ENCODE measurements at places on chromosomes 4 and X.

- no peak for DNase-seq
Observed at GRCh38 chr4:39597695-39598381, 40.8 kb downstream of the SMIM14 start.

GRCh38 chrX:47880927-47881326, 44.2 kb downstream of the ZNF81 start:
- no peak for DNase-seq

- no peak for DNase-seq
Observed at GRCh38 chrX:43970528-43970927, 2.7 kb downstream of the NDP start.

- no peak for DNase-seq
Observed at GRCh38 chr4:6663596-6664393, 23.3 kb downstream of the MRFAP1 start.

GRCh38 chr4:163148466-163149336, 18.0 kb downstream of the NAF1 start:
- DNase-seq = no peak

DNA sequence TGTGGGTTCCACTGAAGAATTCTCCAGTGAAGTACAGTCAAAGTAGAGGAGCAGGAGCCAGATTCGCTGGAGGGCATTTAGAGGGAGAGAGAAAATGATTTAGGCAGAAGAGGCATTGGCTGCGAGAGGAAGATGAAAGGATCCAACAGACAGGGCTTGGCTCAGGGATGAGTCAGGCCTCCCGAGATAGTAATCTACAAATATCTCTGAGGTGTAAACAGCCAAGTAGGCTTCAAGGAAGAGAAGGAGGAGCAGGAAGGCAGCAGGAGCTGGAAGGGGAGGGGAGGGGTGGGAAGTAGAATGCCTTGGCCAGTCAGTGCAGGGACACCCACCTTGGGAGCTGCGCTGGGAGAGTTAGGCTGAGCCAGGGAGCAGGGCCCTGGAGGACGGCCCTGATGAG, 55.5 kb downstream of the PJA1 start:
- DNase-seq = no peak

- DNase-seq = no peak
Observed at GRCh38 chr4:145799223-145799622, 119.3 kb downstream of the C4orf51 start.

DNA sequence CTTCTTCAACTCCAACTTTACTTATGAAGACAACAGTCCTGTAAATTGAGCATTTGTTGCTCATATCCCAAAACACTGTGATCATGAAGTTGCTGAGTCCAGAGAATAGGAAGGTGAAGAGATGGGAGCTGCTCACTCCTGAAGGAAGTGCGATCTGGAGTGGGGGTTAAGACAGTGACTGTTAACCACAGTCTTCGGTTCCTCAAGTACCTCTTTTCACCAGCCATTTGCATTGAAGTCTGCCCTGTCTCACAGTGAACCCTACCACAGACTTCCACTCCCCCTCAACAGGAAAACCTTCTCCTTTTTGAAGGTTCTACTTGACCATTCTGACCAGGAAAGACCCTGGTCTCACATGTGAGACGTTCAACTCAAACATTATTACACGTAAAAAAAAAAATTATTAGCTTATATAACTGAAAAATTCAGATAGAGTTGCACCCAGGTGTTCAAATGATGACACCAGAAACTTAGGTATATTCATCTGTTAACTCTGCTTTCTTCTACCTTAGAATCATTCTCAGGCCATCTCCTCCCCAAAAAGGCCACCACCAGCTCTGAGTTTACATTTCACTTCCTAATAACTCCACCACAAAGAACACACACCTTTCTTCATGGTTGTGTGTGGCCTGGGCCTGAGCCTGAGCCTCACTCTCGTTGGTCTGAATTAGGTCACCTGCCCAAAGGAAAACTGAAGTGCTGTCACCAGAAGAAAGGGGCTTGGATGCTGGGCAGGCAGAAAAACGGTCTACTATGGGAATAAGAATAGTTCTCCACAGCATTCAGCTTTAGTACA, 199.2 kb downstream of the DCTD start:
- DNase-seq = no peak

- DNase-seq = no peak
Observed at GRCh38 chrX:10567136-10567535, 53.2 kb downstream of the MID1 start.

GRCh38 chrX:39688219-39688575, 409.6 kb downstream of the BCOR start:
- no peak for DNase-seq

DNA sequence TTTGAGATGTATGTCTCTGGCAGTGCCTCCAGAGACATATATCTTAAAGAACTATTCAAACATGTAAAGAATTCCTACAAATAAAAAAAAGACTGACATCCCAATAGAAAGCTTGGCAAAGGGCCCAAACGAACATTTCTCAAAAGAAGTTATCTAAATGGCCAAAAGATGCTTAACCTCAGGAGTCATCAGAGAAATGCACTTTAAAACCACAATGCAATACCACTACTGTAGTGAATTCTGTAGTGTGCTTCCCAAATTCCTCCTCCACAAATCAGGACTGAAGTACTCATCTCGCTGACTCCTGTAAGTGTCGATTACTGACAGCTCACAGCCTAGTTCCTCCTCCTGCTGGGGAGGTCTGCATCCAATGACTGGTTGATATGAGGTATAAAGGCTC, 129.0 kb upstream of the MAMLD1 start:
- no peak for DNase-seq

GRCh38 chrX:115259238-115259875, 25.5 kb upstream of the LRCH2 start:
- DNase-seq = no peak

DNA sequence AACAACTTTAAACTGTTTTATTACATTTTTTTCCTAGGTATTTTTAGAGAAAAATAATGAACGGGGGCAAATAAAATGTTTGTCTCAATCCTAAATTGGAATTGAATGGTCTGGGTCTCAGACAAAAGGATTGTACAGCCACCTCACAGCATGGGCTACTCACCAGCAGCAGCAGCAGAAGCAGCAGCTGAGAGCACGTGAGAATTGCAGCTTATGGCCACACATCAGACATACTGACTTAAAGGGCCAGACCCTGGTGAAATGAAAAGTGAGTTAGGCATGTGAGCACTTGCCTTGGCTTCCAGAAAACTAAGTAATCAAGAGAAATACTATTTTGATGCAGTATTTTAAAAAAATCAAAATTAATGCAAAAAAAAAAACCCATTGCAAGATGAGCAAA, 56.6 kb downstream of the AASDH start:
- DNase-seq = no peak

GRCh38 chr4:3238721-3239120, 10.2 kb upstream of the MSANTD1 start:
- DNase-seq = no peak

DNA sequence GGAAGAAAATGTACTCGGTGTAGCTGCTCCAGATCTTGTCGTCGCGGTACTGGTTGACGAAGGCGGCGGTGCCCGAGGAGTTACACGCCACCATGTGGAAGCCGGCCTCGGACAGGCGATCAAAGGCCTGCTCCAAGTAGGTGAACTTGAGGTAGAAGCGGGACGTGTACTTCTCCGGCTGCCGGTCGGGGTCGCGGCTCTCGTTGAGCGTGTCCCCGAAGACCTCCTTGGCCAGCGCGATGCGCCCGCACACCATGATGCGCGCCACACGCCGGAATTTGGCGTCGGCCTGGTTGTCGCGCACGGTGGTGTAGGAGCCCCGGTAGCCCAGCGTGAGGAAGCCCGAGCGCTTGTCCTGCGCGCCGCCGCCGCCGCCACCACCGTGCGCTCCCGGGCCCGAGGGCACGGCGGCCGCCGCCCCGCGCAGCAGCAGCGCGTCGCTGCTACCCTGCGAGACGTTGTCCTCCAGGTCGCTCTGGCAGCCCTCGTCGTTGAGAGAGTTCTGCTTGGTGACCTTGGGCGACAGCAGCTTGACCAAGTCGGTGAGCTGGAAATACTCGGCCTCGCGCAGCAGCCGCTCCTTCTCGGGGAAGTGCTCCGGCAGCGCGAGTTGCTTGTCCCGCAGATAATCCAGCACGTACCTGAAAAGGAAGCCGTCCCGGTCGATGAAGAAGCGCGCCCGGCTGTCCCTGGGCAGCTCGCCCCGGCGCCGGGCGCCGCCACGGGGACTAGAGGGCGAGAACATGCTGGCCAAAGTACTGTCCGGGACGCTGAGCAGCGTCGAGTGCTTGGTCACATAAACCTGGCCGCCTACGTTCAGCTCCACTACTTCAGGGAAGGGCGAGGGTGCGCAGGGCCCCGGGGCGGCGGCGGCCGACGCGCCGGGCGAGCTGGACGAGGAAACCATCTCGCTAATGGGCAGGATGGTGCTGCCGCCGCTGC, 775 bp downstream of the KCTD8 start:
- no peak for DNase-seq

DNA sequence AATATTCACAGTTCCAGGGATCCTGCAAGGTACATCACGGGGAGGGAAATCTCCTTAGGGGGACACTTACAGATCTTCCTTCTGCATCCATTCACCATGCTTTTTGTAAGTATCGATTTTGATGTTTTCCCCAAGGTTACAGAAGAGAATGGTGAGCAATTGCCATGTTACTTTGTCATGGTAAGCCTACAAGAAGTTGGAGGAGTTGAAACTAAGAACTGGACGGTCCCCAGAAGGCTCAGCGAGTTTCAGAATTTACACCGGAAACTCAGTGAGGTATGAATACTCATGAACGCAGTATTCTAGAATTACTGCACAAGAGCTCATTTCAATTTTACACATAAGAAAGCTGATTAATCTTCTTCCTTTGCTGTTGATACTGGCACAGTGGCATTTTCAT, 53.9 kb downstream of the LRP2BP start:
- no peak for DNase-seq

GRCh38 chr4:52142816-52143215, 91.7 kb downstream of the SPATA18 start:
- DNase-seq = no peak

DNA sequence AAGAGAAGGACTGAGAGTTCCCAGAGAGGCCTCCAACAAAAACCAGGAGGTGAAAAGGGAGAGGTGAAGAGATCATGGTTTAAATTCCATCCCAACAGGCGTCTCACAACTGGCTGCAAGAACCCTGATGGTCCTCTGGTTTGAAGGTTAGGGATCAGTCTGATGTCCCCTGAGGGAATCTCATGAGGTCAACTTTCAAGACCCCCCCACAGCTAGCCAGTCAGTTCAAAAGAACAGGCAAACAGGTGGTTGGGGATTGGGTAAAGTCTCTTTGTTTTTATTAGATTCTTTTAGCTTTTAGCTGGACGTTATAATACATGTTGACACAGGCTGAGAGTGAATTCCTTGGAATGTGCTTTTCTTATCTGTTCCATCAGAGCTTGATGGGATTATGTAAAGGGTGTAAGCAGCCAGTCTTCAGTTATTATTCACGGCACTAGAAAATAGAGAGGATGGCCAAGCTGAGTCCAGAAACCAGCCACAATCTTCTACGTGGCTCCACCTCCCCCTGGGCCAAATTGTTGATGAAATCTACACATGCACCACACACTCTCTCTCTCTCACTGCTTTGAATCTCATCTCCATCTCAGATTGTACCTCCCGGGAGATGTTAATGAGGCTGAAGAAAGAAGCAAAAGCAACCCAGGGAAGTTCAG, 20.8 kb downstream of the ENPP6 start:
- no peak for DNase-seq

Data from esophagus squamous epithelium (tissue), 5 donors.